ENCODE measurements at places on chromosomes 4 and X.

GRCh38 chr4:85028910-85029309, 62.4 kb upstream of the WDFY3 start:
- no peak for DNase-seq

DNA sequence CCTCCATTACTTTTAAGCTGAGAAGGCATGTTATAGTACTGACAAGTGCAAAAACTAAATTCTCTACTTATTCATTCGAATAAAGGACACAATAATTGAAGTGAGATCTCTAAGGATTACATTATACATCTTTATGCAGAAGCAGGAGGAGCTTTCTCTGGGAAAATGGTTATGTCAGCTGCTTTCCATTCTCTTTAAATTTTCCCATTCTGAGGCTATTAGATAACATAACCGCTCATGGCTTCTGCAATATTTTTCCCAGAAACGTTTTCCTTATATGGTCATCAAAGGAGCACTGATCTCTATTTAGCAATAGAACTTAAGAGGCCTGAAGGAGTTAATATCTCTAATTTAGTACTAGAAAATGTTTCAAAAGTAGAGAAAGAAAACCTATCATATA, 221.6 kb downstream of the NSUN7 start:
- no peak for DNase-seq

- DNase-seq, result no peak
Measured at GRCh38 chr4:174312993-174313392, 29.3 kb downstream of the CEP44 start.

GRCh38 chr4:16140879-16141249, 57.0 kb upstream of the PROM1 start:
- no peak for DNase-seq

DNA sequence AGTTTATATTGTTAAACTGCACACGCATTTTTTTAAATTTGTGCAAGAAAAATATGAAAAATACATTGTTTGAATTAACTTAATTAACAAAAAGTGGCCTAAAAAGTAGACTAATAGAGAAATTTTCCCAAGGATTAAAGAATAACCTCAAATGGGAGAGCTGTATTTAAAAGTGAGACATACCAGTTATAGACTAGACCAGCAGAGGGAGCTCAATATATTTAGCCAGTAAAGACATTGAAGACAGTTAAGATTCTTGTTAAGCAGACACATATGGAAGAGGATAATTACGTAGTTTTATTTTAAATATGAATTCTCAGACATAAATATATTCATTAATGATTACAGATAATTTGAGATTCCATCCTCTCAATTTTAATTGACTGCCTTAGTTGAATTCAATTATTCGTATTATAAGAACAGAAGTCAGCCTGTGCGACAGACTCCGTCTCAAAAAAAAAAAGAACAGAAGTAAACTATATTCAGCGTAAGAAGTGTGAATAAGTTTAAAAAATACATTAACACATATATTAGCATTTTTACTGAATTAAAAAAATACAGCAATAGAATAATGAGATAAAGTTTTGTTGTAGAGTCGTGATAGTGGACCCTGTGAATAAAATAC, 64.8 kb downstream of the GLRA3 start:
- DNase-seq, result no peak

GRCh38 chr4:181959121-181959520, 284.1 kb upstream of the TENM3 start:
- DNase-seq, result no peak

DNA sequence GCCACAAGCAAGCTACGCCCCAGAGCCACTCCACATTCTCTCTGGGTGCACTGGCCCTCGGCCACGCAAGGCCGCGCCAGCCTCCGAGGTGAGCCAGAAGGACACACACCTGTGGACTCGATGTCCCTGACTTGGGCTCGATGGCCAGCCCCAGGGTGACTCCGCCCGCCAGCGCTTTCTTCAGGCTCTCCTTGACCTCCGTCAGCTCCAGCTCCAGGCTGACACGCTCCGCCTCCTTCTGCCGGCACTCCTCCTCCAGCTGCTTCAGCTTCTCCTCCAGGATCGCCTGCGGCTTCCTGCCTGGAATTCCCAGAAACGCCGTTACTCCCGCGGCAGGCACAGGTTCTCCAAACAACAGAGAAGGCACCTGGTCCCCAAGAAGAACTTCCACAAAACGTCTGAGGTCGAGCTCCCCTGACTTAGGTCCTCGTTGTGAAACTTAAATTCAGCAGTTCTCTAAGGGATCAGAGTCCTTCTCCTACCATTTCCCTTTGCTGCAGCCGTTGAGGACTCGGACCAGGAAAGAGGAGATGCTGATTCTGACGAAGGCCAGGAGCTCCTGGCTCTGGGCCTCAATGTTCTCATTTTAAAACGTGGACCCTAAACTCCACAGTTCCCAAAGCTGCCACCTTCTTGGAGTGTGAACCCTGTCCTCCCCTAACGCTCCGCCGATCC, 166.8 kb downstream of the AFAP1 start:
- no peak for DNase-seq

GRCh38 chr4:83561381-83561780, 25.5 kb downstream of the GPAT3 start:
- DNase-seq, result no peak

DNA sequence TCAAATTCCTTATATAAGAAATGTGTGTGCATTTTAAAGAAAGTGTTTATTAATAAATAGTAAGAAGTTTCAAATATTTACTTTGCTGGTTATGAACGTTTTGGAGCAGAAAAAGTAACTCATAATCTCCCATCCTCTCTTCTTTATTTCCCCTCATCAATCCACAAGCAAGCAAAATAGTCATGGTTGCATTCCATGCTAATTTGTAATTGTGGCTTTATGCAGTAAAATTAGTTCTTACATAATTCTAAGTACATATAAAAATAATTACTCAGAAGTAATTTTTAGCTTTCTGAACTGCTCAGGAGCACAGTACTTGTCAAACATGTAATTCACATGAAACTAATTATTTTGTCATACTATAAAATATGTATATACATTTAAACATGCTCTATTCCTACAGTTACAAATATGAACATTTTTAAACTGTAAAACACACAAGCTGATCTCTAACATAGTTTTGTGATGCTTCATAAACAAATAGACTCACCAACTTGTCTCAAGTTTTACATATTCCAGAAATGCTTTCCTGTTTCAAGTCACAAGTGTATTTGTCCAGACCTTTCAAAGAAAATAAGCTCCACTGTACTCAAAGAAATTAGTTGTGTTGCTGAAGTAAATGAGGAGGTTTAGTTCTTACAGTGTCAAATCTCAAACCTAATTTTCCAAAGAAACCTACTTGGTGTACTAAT, 218.9 kb downstream of the PABPC4L start:
- DNase-seq, result no peak

- DNase-seq, result no peak
Measured at GRCh38 chr4:101958547-101958946, 168.0 kb downstream of the BANK1 start.

All from activated gamma-delta T cell treated with Interleukin-2 at 50 U/mL for 16 hours (primary cell).